ENCODE measurements at places on chromosomes 2 and 18. TPM values are rescaled to one million over a fixed set of nuclear protein-coding genes. Genes with fewer than 3 reads are reported as not detected.

GRCh38 chr2:230931556-230932231 lies 6.7 kb upstream of the GPR55 start:
- DNase-seq = no peak

DNA sequence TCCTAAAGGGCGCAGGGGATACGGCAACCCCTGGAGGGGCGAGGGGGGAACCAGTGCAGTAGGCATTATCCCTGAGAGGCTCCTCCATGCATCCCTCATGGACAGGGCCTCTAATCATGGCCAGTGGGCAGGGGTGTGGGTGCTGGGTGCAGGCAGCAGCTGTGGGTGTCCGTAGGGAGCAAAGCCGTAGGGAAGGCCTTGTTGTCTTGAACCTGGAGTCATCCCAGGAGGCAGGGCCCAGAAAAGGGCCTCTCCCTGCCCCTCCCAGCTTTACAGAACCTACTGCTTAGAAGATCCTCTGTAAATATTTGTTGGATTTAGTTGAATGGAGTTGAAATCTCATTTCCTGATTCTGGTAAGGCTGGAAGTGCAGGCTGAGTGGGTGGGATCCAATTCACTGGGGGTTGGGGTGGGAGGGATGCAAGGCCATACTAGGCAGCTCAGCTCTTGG lies 207.0 kb upstream of the HAAO start:
- no peak for DNase-seq

DNA sequence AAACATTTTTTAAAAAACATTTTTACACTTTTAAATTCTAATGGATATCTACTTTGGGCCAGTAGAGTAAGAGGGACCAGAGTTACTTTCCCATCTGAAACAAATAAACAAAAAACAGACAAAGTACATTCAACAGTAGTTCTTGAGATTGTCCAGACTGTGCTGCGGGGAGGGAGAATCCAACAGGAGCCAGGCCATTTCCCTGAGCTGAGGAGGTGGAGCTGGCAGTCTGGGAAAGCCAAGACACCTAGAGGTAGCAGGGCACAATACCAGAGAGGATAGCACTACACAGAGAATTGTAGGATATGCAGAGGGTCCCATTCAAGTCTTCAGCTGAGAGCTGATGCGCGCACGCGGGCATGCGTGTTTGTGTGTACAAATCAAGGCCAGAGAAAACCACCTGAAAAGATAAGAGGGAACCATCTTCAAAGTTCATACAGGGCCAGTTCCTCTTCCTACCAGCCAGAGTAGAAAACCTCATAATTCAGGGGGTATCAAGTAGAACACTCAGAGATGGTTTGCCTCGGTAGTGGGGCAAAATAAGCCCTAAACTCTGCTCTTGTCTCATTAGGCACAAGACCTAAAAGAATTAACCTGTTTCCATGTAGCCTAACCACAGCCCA lies 44.0 kb downstream of the PTRHD1 start:
- no peak for DNase-seq

Gene FLACC1
- total RNA-seq = 1.3 TPM

- DNase-seq = no peak
Observed at GRCh38 chr2:58594175-58594574, 353.1 kb upstream of the FANCL start.

Gene CCNYL1
- total RNA-seq = 18.8 TPM

- no peak for DNase-seq
Observed at GRCh38 chr2:141386168-141386567, 744.6 kb downstream of the LRP1B start.

Gene DTNA
- total RNA-seq = 31.7 TPM

Gene CACNB4
- total RNA-seq = 33.9 TPM

- no peak for DNase-seq
Observed at GRCh38 chr2:28393114-28393836, 617 bp downstream of the FOSL2 start.

Gene RAD51AP2
- total RNA-seq = 0.26 TPM

DNA sequence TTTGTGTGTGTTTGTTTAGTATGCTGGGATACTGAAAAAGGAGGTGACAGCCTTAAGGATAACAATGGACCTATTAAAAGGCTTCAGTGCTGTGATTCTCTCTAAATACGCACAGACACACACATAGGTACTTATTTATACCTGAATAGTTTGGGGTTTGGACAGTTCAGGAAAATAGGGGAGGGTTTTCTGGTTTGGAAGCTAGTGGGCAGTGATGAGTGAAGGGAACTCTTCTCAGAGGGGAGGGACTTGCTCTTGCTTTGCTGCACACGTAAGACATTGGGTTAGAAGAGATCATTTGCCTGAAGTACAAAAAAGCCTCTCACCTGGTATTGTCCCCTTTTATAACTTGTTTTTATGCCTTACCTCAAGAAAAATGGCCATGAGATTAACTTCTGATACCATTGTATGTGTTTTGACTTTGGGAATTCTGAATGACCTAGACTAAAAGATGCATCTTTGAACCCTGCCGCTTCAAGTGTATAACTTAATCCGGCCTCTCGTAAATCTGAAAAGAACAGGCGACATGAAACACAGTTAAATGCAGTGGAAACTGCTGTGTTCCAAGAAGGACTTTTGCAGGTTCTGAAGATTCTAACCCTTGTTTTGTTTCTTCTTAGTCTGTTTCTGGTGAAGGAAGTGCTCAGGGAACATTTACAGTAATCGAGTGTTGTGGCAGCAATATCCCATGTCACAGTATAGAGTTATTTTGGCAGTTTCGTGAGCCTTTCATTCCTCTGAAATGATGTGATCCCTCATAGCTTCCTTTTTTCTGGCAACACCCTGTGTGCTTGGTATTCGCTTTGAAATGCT lies 2.5 kb downstream of the CRIM1 start:
- DNase-seq = no peak

DNA sequence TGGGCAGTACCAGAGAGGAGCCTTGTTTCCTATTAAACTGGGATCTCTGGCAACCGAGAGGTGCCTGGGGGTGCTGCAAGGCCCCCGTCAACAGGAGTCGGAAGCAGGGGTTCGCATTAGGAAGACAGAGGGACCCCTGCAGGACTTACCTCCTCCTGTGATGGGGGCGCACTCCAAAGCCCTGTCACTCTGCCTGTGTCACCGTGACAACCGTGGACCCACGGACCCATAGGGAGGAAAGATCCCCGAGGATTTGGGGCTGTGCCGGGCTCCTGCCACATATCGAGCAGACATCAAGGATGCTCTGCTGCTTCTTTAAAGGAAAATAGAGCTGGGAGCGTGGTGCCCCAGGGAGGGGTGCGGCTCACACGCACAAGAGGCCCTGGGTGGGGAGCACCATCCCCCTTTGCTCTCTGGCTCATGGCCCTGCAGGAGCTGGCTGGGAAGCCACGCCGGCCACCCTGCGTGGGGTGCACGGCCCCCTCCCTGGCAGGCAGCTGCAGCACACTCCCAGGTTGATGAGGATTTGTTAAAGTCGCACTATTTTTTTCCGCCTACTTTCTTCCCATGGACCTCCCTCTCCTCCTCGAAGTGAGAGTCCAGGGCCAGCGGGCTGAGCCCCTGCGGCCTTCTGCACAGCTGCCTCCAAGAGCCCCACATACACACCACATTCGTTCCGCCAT lies 167.5 kb downstream of the TWIST2 start:
- DNase-seq = no peak

- DNase-seq = peak; percentile 80
Observed at GRCh38 chr2:176554101-176555048, 285.1 kb downstream of the MTX2 start.

- DNase-seq = no peak
Observed at GRCh38 chr2:14255135-14255820, 377.2 kb upstream of the LRATD1 start.

DNA sequence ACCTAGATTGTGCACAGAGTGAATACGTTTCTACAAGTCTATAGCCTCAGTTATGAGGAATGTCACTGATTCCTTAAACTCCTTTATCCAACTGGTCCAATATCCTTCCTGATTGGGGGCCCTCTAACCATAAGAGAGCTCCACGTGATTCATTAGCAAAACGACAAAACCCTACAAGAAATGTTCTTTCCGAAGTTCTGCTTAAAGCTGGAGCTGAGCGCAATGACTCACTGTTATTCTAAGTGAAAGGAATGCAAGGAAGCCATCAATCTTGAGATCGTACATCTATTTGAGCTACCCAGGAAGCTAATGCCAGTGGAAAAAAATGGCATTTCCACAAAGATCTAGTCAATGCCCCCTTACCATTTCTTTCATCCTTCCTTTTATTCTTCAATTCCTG lies 354.9 kb upstream of the CDH20 start:
- no peak for DNase-seq

GRCh38 chr2:151908204-151908882 lies 80.1 kb upstream of the ARL5A start:
- DNase-seq = no peak

- DNase-seq = no peak
Observed at GRCh38 chr2:170240629-170241028, 62.7 kb downstream of the MYO3B start.

Measured in urinary bladder (tissue), 4 donors.